ENCODE measurements at places on chromosomes 1 and 21.

- no peak for DNase-seq
These were observed 255.3 kb downstream of the FOXD2 start for GRCh38 chr1:47693115-47693514.

GRCh38 chr1:40076895-40077312 lies 20.1 kb downstream of the PPT1 start:
- no peak for DNase-seq

- DNase-seq, result peak; percentile 77
These were observed 35.8 kb downstream of the PIK3CD start for GRCh38 chr1:9687120-9687873.

DNA sequence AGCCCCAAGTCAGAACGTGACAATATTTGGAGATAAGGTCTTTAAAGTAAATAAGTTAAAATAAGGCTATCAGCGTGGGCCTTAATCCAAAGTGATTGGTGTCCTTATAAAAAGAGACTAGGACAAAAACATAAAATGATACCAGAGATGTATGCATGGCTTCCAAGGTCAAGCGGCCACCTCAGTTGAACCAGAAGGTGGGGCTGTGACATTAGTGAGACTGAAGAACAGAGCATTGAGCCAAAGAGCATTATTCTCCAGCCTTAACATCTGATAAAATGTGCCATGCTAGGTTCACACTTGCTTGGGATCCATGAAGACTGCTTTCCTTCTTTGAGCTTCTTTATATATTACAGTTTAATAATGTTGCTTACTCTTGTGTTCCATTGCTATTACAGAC lies 554.6 kb downstream of the PLA2G4A start:
- DNase-seq, result no peak

- no peak for DNase-seq
These were observed 10.1 kb downstream of the PLEKHA6 start for GRCh38 chr1:204349602-204350001.

GRCh38 chr1:6860401-6860800 lies 75.1 kb downstream of the CAMTA1 start:
- no peak for DNase-seq

GRCh38 chr1:30337324-30337620 lies 386.1 kb downstream of the MATN1 start:
- no peak for DNase-seq

DNA sequence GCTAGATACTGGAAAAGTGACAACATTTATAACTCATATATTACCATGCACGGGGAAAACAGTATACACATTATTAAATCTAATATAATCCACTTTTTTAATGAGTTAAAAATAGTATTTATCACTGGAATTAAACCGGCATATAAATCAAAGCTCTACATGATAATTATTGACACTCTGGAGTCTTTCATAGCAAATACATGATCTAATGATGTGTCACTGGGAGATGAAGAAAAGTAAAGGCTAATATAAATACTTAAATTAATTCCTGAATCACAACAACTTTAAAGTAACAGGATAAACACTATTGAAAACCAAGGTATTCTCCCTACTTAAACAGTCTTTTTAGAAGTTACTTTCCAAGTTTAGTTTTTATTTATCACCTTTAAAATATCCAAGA lies 52.4 kb upstream of the ASPM start:
- no peak for DNase-seq

- no peak for DNase-seq
These were observed 9.0 kb downstream of the LGR6 start for GRCh38 chr1:202202500-202203168.

DNA sequence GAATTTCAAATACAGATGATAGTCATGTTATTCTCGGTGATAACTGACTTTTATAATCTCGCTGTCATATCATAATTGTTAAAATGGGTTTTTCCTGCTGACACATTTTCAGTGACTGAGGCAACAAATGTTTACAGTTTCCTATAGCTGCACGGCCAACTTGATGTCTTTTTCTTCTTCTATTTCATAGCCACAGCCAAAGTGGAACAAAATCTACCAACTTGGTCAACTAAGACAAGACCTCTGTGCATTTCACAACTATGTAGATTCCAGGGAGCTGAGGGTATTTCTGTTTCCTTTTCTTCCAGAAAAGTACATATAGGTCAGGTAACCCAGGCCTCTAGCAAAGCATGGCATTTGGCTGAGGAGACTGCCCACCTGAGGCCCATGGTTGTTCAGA lies 10.4 kb upstream of the AHCYL1 start:
- no peak for DNase-seq

- no peak for DNase-seq
These were observed 73.4 kb upstream of the PPM1J start for GRCh38 chr1:112788561-112788960.

GRCh38 chr1:71780681-71781080 lies 501.7 kb downstream of the NEGR1 start:
- DNase-seq, result no peak

DNA sequence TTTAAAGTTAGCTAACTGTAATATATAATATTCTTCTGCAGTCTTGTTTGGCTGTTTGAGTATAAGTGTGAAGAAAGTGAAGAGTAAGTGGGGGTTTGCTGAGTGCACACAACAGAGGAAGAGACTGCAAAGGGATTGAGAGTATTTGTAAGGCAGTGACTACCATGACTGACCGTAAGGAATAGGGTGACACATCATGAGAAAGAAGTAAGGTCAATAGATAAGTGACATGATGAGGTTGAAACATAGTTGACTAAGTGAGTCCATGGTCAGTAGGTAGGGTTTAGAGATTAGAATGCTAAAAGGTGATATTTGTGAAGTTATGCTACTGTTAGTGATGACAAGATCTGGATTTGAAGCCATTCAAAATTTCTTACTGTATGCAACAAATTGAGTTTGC lies 27.7 kb downstream of the WARS2 start:
- DNase-seq, result no peak

DNA sequence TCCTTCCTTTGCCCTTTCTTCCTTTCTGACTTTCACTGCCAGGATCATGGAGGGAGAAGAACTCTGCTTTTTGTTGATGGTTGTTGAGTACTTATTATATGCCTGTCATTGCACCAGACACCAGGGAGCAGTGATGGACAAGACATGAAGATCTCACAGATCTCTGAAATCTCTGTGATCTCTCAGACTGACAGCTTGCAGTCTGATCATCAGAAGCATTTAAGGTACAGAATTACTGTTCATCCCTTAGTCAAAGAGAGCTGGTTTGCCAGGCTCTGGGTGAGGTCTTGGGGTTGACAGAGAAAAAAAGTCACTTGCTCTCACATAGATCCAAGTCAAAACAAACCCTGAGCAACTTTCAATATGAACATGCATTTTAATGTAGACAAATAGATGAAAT lies 299.5 kb upstream of the FMN2 start:
- DNase-seq, result no peak

GRCh38 chr1:186454981-186455380 lies 5.9 kb downstream of the PDC start:
- DNase-seq, result no peak

- DNase-seq, result peak; percentile 57
These were observed 110.4 kb downstream of the SYT2 start for GRCh38 chr1:202599669-202600431.

GRCh38 chr1:228381356-228381755 lies 25.3 kb downstream of the TRIM11 start:
- DNase-seq, result no peak

DNA sequence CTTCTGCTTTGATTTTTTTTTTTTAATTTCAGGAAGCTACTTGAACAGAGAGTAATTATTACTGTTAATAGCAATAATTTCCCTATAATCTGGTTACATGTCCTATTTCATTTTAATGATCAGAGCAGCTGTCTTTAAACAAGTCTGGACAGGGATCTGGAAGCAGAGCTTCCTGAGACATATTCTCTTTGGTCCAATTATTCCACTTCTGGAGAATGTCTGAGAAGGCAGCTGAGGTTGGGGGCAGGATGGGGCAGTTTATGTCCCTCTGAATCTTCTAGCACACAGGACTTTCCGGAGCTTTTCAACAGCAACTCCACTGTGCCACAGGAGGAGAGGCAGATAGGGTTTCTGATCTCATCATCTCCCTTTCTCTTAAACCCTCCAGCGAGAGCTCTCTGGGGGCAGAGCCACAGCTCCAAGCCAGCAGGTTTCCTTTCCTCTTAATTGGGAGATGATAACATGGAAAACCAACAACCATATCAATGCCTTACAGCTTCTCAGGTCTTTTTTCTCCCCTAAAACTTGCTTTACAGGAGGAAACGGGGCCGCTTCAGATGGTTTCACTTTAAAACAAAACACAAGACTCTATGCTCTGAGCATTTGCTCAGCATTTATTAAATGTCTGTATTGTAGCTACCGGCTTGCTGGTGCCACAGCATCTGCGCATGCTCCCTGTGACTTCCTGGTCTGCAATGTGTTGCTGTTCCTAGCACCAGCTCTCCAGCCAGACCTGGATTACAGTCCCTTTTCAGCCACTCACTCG lies 425.7 kb upstream of the USP24 start:
- DNase-seq, result peak; percentile 11

DNA sequence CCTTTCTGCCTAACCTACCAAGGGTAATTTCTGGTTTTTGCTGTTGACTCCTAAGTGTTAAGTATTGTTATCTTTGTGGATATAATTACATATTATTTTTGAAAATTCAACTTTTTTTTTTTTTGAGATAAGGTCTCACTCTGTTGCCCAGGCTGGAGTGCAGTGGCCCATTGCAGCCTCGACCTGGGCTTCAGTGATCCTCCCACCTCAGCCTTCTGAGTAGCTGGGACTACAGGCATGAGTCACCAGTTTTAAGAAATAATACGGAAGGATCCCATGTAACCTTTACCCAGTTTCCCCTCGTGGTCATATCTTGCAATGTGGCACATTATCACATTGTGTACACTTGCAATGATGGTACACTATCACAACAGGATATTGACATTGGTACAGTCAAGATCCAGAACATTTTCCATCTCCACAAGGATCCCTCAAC lies 3.1 kb downstream of the CHD1L start:
- DNase-seq, result no peak

- DNase-seq, result no peak
These were observed 142.2 kb downstream of the RABGAP1L start for GRCh38 chr1:174301295-174302077.

GRCh38 chr1:69765951-69766350 lies 198.2 kb downstream of the LRRC7 start:
- DNase-seq, result no peak

DNA sequence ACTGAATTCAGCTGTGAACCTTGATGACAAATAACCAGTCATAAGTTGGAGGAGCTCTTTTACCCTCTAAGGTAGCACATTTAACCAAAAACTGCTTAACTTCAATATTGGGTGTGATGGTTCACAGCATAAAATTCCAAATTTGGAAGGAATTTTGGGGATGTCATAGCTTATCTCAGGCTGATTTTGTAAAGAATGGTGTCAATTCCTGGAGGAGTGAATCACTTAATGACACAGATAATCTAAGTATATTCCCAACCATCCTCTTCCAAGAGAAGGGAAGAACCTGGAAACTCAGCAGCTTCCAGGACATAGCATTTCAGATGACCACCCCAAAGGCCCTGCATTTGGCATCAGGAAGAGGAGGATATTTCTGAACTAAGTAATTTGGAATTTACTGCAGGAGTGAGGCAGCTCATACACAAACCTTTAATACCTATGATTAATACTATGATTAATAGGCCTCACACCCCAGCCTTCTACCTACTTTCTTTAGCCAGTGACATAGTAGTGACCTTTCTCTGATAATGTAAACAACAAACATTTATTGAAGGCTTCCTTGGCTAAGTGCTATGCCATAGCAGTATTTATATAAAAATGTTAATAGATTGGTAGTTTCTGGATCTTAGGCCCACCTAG lies 14.5 kb downstream of the GLUL start:
- DNase-seq, result no peak

GRCh38 chr1:221778535-221779142 lies 36.8 kb upstream of the DUSP10 start:
- DNase-seq, result no peak

DNA sequence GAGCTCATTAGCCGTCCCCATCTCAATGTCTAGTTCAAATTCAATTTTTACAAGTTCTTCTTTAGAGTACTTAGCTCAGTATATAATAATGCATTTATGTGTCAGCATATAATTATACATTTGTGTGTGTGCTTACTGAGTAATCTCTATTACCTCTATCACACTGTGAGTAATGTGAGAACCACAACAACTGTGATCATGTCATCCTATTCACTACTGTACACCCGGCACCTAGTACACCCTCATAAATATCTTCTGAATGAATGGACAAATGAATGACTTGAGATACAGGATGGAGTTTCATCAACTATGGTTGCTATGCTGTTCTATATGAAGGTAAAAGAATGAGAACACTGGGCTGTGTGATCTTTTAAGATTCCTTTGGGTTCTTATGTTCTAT lies 124.0 kb downstream of the GPATCH2 start:
- DNase-seq, result no peak

- no peak for DNase-seq
These were observed 3.3 kb downstream of the TMEM200B start for GRCh38 chr1:29120367-29120766.

GRCh38 chr1:19495799-19496526 lies 10.6 kb upstream of the CAPZB start:
- DNase-seq, result no peak

DNA sequence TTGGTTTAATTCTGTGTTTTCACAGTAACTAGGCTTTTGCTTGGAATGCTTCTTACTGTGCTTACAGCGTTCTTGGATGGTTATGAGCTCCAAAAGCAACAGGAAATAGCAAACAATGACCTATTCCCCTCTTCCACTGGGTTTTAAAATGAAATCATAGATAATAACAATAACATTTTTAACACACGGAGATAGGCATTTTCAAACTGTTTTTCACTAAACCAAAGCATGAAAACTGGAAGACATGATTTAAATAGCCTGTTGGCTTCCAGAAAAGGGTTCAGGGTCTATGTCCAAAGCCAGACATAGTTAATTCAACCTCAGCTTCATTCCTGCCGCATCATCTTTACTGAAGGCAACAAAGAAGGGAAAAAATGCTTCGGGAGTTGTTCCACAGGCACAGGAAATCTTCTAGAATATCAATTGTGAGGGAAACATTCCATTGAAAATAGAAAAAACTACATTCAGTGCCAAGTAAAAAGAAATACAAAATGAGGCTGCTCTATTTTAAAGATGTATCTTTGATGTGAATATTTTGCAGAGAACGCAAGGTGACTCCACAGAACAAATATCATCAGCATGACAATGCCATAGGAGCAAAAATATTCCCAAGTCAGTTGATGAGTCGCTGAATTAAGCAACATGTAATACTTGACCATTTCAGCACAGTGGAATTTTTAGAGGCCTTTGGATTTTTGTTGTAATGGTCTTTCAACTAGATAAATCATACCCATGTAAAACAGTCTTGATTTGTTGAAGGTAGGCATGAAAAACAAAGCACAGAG lies 80.7 kb downstream of the NID1 start:
- no peak for DNase-seq

DNA sequence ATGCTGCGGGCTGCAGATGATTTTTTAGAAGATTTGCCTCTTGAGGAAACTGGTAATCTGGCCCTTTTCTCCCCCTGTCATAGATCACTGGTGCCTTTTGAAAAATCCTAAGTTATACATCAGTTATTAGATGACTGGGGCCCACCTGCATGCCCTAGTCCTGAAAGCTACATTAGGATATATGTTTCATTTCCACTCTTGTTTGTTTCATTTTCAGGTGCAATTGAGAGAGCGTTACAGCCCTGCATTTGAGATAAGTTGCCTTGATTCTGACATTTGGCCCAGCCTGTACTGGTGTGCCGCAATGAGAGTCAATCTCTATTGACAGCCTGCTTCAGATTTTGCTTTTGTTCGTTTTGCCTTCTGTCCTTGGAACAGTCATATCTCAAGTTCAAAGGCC lies 8.1 kb upstream of the IFI44 start:
- no peak for DNase-seq

- DNase-seq, result no peak
These were observed 26.5 kb downstream of the BCL9 start for GRCh38 chr1:147567594-147568381.

All from SHP77 (cell line).